ENCODE measurements at places on chromosomes 2 and 18. TPM values are rescaled to one million over a fixed set of nuclear protein-coding genes. Genes with fewer than 3 reads are reported as not detected.

TAF1B gene
- total RNA-seq, result 9.9 TPM

SLC9A2 gene
- total RNA-seq, result not detected

PLA2R1 gene
- total RNA-seq, result not detected

GPR35 gene
- 7.2 TPM for total RNA-seq

CACNB4 gene
- total RNA-seq, result 0.20 TPM

PSMA8 gene
- 0.27 TPM for total RNA-seq

MDH1B gene
- total RNA-seq, result 0.25 TPM

DQX1 gene
- not detected for total RNA-seq

SPR gene
- total RNA-seq, result not detected

KIF1A gene
- not detected for total RNA-seq

GYPC gene
- 148 TPM for total RNA-seq

SAG gene
- total RNA-seq, result 0.22 TPM

HOXD12 gene
- not detected for total RNA-seq

CDKL4 gene
- total RNA-seq, result 0.75 TPM

KCNS3 gene
- not detected for total RNA-seq

FOSL2 gene
- 155 TPM for total RNA-seq

GAL3ST2 gene
- total RNA-seq, result 1.9 TPM

OSBPL6 gene
- total RNA-seq, result 0.11 TPM

GCG gene
- not detected for total RNA-seq

TBR1 gene
- not detected for total RNA-seq

DPYSL5 gene
- not detected for total RNA-seq

SLC19A3 gene
- not detected for total RNA-seq

SPHKAP gene
- not detected for total RNA-seq

ATP8B1 gene
- total RNA-seq, result not detected

GREB1 gene
- total RNA-seq, result 0.22 TPM

HOXD11 gene
- total RNA-seq, result not detected

DNAJC5G gene
- not detected for total RNA-seq

HOXD13 gene
- total RNA-seq, result not detected

Data from CD4-positive, alpha-beta T cell (primary cell).